ENCODE measurements at places on chromosomes 4 and X. TPM values are rescaled to one million over a fixed set of nuclear protein-coding genes. Genes with fewer than 3 reads are reported as not detected.

DNA sequence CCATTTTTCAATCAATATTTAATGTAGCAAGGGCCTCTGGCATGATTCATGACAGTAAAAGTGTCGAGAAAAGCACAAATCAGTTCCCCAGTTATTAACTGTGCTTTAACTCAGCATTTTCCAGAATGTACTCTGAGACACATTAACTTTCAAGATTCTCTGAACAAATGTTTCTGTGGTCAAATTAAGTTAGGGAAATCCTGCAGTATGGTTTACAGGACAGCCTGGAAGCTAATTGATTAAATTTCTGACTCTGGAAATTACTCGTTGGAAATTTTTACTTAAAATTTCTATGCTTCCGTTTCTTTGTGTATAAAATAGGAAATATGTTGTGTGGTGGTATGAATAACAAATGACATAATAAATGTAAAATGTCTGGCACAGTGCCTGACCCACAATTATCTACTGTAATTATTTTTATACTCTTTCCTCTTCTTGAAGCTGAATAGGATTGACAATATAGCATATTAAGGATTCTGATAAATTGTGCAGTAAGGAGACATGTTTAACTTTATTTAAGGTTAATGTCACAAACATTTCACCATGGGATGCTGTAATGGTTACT, 33.7 kb downstream of the STK32B start:
- no peak for DNase-seq

GRCh38 chr4:141668200-141668910, 32.0 kb downstream of the IL15 start:
- no peak for DNase-seq

DNA sequence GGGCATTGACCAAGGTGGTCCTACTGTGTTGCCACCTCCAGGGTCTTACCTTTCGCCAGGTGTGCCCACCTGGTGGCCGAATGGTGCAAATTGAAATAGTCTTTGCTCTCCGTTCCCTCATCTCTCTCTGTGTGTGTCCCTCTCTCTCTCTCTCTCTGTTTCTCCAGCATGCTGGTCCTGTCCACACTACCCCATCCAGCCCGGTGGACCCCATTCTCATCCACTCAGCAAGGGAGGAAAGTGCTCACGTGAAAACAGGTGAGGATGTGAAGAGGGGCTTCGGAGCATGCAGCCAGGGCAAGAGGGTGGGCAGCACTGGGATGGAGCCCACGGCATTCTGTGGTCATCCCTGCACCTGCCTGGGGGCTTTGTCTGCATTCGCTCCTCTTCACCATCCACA, 150.1 kb downstream of the CRLF2 start:
- DNase-seq, result no peak

GRCh38 chr4:153119626-153120025, 84.6 kb upstream of the TRIM2 start:
- no peak for DNase-seq

GRCh38 chr4:16227462-16227868, 1.2 kb upstream of the TAPT1 start:
- peak; percentile 27 for DNase-seq

- DNase-seq, result peak; percentile 43
Observed at GRCh38 chr4:7581477-7581876, 146.7 kb upstream of the PSAPL1 start.

DNA sequence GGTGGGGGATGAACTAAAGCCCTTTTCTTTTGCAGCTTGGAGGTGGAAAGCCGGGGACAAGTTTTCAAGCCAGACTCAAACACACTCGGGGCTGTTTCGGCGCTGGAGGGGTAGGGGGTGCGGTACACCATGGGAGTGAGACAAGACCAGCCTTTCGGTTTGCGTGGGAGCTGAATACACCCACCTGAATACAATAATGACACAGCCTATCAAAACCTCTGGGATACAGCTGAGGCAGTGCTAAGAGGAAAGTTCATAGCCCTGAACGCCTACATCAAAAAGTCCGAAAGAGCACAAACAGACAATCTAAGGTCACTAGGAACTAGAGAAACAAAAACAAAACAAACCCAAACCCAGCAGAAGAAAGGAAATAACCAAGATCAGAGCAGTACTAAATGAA, 163.3 kb downstream of the ATRX start:
- DNase-seq, result no peak

- DNase-seq, result no peak
Observed at GRCh38 chr4:102402223-102402622, 56.9 kb upstream of the SLC39A8 start.

GRCh38 chrX:85992811-85993229, 54.5 kb downstream of the CHM start:
- DNase-seq, result peak; percentile 3

DNA sequence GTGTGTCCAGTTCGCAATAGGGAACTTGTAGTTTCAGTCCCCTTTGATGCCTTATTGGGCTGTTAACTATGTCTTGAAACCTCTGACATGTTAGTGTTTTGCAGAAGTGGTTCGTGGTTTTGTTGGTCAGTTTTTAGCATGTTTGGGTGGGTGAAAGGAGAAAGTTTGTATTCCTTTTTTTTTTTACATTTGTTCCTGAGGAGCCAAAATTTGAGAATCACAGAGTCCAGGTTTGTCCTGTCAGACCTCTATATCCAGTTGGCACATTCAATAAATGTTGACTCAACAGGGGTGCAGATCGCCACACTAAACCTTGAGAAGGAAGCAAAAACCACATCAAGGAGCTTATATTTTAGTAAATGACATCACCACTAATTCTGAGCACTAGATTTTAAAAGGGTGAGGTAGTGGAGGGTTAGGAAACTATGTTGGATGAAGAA, 26.2 kb downstream of the DLG3 start:
- no peak for DNase-seq

- no peak for DNase-seq
Observed at GRCh38 chr4:20433097-20433705, 181.5 kb downstream of the SLIT2 start.

The CYP4V2 gene
- total RNA-seq, result 21.2 TPM
